Peyer's patch (tissue), 4 donors: ENCODE measurements at places on chromosomes 4 and X. TPM values are rescaled to one million over a fixed set of nuclear protein-coding genes. Genes with fewer than 3 reads are reported as not detected.

The CT47B1 gene
- total RNA-seq: not detected

The TBC1D9 gene
- 21.6 TPM for total RNA-seq

The HHIP gene
- 4.7 TPM for total RNA-seq

The RPA4 gene
- 3.2 TPM for total RNA-seq

The GRIA3 gene
- 12.4 TPM for total RNA-seq

The TRAM1L1 gene
- total RNA-seq: 0.35 TPM

The SAGE1 gene
- not detected for total RNA-seq

The RNF212 gene
- total RNA-seq: 6.6 TPM

The CT47A7 gene
- not detected for total RNA-seq

The ARX gene
- total RNA-seq: 0.88 TPM

The HOPX gene
- total RNA-seq: 5.8 TPM

The HTN1 gene
- not detected for total RNA-seq

The NAA11 gene
- total RNA-seq: not detected

The POU3F4 gene
- total RNA-seq: not detected

The GAGE10 gene
- total RNA-seq: not detected

The TBX22 gene
- not detected for total RNA-seq
